Fibroblast of lung (primary cell): ENCODE measurements at places on chromosomes 4 and X.

DNA sequence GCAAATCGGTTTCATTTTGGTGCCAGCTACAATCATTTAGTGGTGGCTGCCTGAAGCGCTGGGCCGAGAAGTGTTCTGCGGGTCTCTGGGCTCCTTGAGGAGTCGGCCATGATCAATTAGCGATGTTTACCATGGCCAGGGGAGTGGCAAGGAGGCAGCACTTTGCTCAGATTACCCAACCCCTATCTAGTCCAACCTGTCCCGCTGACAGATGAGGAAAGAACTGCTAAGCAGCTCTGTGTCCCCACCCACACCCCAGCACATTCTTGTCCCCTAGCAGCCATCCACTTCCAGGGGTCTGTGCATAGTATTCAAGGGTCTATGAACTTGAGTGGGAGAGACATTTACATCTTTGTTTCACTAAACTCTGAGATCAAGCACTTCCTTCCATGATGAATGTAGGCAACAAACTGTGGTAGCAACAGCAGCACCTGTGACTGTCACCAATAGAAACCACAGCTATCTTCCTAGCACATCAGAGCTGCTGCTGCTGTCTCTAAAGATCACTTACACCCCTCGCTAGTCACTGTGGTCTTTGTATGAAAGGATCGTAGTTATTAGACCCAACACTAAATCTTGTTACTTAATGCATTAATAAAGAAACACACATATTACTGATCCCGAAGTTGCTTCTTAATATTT lies 331.6 kb downstream of the BCOR start:
- DNase-seq = no peak

DNA sequence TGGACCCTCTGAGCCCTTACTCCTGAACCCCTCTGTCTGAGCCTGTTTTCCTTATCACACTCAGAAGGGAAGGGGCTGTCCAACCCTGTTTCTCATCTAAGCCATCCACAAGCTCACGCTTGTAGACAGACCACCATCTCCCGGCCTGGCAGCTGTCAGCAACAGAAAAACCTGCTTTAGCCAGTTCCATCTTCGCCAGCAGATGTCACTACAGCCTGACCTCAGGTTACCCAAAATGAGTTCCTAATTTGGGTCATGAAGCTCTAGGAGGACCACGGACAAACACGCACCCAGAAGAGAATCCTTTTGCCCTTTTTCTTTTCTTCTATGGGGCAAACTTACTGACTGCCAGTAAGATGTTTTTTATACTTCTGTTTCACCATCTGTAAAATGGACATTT lies 445.4 kb downstream of the BCOR start:
- no peak for DNase-seq

- peak; percentile 8 for DNase-seq
Observed at GRCh38 chr4:74738464-74739143, 55.7 kb downstream of the BTC start.

DNA sequence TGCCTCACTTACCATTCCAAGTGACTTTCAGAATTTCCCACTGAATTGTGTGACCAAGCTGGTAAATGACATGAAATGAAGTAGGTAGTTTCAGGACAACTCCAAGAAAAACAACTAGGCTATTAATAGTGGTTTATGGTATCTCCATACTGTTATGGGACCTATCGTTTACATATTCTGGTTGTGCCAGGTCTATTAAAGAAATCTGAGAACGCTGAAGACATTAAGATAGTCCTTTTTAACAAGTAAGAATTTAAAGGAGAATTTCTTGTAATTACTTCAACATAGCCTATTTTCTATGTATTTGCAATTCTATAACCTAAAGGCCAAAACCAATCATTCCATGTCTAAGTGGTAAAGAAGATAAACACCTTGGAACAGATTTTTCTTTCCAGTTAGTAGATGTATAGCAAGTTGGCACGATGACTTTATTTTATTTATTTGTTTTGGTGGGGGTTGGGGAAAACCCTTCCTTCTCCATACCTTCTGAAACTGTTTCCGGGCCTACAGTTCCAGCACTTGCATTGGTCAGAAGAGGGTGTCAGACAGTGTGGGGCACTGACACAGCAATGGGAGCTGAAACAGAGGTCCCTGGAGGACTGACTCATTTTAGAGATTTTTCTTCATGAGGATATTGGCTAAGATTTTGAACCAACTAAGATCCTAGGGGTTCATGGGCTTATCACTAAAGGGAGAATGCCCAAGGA lies 7.6 kb upstream of the DCLK2 start:
- DNase-seq = no peak

GRCh38 chr4:88646528-88647280 lies 50.9 kb downstream of the NAP1L5 start:
- no peak for DNase-seq

DNA sequence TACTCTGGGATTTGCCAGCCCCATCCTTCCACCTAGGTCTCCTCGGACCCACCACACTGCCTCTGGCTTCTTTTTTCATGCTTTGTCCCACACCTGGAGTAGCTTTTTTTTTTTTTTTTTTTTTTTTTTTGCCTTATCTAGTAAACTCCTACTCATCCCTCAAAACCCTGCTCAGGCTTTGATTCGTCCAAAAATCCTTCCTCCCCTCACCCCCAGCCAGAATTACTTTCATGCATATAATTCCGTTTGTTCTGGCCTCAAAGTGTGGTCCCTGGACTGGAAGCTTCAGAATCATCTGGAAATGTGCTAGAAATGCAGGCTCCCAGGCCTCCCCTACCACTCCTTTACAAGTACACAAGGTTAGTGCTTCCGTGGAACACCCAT lies 320.1 kb downstream of the PTTG2 start:
- no peak for DNase-seq

DNA sequence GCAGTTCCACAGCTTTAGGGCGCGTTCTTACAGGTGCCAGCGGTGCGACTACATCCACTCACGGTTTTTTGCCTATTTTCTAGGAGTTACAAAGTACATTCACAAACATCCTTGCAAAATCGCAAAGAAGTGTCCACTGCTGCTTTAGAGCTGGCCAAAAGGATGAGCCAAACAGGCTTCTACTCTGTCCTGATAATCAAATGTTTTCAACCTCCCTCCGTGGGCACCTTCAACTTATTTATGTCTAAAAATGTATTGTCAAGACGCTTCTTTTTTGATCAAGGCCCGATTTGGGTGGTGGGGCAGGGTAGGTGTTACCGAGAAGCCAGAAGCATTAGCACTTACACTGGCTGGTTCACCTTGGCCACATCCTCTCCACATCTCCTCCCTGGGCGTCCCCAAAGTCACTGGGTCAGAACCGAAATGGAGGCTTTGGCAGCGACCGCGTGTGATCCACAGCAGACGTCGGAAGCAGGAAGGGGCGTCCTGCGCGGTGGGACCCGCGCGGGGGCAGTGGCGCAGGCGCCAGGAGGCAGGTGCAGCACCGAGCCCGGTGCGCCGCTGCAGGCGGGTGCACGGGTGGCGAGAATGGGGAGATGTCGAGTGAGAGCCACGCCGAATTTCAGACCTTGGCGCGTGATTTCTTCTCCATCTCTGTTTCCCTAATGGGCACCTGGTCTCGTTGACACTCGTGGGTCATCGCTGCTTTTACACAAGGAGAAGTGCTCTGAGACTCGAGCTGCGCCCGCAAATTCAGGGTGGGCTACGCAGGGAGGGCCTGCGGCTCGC lies 16.9 kb downstream of the NKX3-2 start:
- no peak for DNase-seq

GRCh38 chr4:122831515-122832196 lies 5.0 kb downstream of the FGF2 start:
- no peak for DNase-seq

DNA sequence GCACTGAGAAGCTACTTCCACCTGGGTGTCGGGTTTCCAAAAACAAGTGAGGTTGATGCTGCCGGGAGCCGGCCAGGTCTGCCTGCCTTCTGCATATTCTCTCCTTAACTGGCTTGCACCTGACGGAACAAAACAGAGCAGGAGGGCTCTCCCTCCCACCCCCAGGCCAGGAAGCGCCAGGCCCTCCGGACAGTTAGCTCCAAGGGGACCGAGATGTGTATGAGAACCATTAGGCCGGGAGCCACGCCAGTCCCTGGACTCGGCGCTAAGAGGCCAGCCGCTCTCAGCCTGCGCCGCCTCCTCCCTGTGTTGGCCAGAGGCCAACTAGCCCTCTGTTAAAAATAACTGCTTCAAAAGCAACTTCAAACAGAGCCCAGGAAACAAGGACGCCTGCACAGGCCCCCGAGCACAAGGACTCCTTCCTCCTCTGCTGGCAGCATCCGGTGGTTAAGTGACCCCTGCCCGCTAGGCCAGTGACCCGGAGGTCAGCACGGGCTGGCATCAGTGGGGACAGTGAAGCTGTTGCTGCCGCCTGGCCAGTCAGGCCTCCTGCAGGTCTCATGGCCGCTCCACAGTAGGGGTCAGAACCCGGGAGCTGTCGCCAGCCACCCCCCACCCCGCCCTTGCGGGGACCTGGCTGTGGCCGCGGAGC lies 107.9 kb downstream of the ABLIM2 start:
- peak; percentile 42 for DNase-seq

GRCh38 chr4:5979981-5980380 lies 38.2 kb downstream of the C4orf50 start:
- DNase-seq = peak; percentile 6

- DNase-seq = no peak
Observed at GRCh38 chrX:30301208-30301607, 8.0 kb downstream of the NR0B1 start.

- no peak for DNase-seq
Observed at GRCh38 chr4:159205466-159205865, 102.6 kb downstream of the RAPGEF2 start.

DNA sequence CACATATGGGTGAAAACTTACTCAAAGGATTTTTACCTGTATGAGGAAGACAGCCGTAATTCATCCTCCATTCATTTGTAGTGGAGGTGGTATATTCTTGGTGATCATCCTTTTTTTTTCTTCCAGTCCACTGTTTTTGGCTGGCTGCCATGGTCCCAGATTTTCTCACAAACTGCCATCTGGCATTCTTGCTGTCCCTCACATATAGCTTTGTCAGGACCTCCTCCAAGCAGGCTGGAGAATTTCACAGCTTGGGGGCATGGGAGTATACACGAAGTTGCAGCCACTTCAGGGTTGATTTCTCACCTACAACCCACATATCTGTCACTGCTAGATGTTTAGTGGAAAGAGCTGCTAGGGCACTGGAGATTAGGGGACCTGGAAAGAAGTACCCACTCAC lies 401.0 kb downstream of the IL1RAPL1 start:
- no peak for DNase-seq

DNA sequence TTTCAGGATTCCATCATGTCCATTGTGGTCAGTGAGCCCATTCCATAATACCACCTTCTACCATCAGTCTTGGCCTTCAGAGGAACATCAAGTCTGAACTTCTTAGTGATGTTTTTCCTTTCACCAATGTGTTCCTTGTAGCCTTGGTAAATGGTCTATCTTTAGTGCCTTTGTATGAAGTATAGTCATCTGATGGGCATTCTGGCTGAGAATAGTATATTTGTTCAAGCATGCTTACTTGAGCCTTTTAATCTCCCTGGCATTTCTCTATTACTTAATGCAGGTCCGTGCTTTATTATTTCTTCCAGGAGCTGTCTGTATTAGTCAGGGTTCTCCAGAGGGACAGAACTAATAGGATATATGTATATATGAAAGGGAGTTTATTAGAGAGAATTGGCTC lies 99.7 kb downstream of the TLL1 start:
- peak; percentile 25 for DNase-seq

DNA sequence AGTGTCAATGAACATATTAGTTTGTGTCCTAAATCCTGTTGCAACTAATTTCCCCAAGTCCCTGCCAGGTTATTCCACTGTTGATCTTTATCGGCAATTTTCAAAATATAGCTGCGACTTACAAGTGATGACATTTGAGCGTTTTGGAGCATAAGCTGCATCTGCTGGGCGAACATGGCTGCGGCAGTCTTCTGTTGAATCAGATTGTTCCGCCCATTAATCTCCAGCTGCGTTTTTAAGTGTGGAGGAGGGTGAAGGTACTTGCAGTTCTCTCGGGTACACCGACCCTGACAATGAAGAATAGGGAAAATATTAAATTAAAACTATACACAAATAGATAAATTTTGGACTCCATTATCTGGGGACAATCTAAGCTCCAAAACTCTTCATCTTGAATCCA lies 82.7 kb downstream of the MBNL3 start:
- no peak for DNase-seq

DNA sequence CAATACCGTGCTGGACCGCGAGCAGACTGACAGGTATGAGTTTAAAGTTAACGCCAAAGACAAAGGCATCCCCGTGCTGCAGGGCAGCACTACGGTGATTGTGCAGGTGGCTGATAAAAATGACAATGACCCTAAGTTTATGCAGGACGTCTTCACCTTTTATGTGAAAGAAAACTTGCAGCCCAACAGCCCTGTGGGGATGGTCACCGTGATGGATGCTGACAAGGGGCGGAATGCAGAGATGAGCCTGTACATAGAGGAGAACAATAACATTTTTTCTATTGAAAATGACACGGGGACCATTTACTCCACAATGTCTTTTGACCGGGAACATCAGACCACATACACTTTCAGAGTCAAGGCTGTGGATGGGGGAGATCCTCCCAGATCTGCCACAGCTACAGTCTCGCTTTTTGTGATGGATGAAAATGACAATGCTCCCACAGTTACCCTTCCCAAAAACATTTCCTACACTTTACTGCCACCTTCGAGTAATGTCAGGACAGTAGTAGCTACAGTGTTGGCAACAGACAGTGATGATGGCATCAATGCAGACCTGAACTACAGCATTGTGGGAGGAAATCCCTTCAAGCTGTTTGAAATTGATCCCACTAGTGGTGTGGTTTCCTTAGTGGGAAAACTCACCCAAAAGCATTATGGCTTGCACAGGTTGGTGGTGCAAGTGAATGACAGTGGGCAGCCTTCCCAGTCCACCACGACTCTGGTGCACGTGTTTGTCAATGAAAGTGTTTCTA lies 3.2 kb downstream of the PCDH7 start:
- peak; percentile 14 for DNase-seq
